ENCODE measurements at places on chromosomes 12 and 14. TPM values are rescaled to one million over a fixed set of nuclear protein-coding genes. Genes with fewer than 3 reads are reported as not detected.

The NR2C1 gene
- 26.1 TPM for total RNA-seq

The MYF5 gene
- total RNA-seq: not detected

The FGF23 gene
- total RNA-seq: not detected

The APOF gene
- not detected for total RNA-seq

The KRT83 gene
- total RNA-seq: not detected

The KLRB1 gene
- total RNA-seq: 0.15 TPM

The IL31 gene
- 5.5 TPM for total RNA-seq

The ANO6 gene
- total RNA-seq: 21.7 TPM

DNA sequence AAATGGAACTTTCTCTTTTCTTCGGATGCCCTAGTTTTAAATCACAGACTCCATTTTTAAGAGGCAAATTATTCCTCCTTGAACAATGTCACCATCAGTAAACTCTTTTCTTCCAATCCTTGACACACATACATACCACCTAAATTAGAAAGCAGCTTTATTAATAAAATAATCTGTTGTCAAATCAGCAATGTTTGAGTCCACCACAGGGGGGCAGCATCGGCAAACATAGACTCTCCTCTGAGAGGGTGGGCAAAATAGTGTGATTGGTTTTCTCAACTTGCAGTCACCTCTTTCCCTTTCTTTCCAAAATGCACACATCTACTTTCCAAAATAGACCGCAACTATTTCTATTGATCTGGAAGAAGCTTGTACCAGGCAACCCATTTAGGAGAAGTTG is 438.4 kb upstream of the OR4E1 start:
- peak overlapping the region; percentile 72 for H3K4me3 ChIP-seq
- no peaks in the 10 kb centered on the region for H3K36me3 ChIP-seq
- H3K4me1 ChIP-seq: peaks cover 32% of the 10 kb centered on the region
- H3K27ac ChIP-seq: peak overlapping the region; percentile 18
- DNase-seq: no peak

- no peak for DNase-seq
- no peak overlapping the region for H3K27ac ChIP-seq
- H3K36me3 ChIP-seq: no peaks in the 10 kb centered on the region
- peaks cover 1% of the 10 kb centered on the region for H3K27me3 ChIP-seq
Measured at GRCh38 chr14:59776468-59776867, 94.1 kb downstream of the RTN1 start.

DNA sequence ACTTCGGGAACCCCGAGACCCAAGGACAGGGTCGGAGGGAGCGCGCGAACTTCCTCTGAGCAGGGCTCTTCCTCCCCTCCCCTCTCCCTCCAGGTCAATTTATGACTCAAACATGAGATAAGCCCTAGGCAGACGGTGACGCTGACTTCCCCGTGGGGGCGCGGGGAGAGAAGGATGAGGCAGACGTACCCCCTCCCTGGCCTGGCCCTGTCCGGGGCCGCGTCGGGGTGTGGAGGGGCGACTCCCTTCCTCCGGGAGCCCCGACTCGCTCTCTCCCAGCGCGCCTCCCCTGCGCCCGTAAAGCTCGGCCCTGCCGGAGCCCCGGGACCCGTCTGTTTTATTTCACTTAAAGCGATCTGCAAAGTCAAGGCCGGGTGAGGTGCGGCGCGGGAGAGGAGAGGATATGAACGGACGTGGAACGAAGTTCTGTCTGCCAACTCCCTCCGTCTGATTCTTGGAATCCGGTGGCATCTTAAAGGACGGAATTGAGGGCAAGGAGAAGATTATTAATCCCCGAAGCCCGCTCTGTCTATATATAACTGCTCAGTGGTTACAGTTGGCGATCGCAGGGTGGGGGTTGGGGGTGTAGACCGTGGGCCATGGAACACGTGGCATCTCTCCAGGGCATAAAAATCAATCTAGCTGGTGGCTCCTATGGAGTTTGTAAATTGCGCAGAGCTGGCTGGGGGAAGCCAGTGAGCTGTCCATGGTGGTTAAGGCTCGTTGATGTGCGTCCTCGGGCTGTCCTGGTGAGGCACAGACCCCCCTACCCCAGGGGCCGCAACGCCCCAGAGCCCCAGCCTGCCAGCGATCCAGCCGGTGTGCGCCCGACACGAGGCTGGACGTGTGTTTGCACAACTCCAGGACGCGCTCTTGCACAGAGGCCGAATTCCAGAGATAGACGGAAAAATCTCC is 2.9 kb upstream of the PTHLH start:
- peaks cover 3% of the 10 kb centered on the region for H3K36me3 ChIP-seq
- peaks cover 7% of the 10 kb centered on the region for H3K4me1 ChIP-seq
- no peak overlapping the region for H3K4me3 ChIP-seq
- DNase-seq: no peak
- peaks cover 85% of the 10 kb centered on the region for H3K27me3 ChIP-seq

- peaks cover 2% of the 10 kb centered on the region for H3K36me3 ChIP-seq
- peaks cover 17% of the 10 kb centered on the region for H3K27me3 ChIP-seq
- no peak overlapping the region for H3K27ac ChIP-seq
- H3K4me3 ChIP-seq: no peak overlapping the region
- no peak for DNase-seq
Measured at GRCh38 chr14:64761441-64762043, 57.3 kb downstream of the PLEKHG3 start.

GRCh38 chr12:116818341-116818856 is 62.8 kb downstream of the HRK start:
- peaks cover 21% of the 10 kb centered on the region for H3K4me1 ChIP-seq
- no peaks in the 10 kb centered on the region for H3K36me3 ChIP-seq
- peak; percentile 7 for DNase-seq
- peaks cover 4% of the 10 kb centered on the region for H3K27me3 ChIP-seq
- peak overlapping the region; percentile 85 for H3K27ac ChIP-seq

- H3K27ac ChIP-seq: peak overlapping the region; percentile 75
- H3K27me3 ChIP-seq: no peaks in the 10 kb centered on the region
- no peak for DNase-seq
- peaks cover 36% of the 10 kb centered on the region for H3K4me1 ChIP-seq
Measured at GRCh38 chr14:104693482-104694431, 4.3 kb downstream of the INF2 start.

DNA sequence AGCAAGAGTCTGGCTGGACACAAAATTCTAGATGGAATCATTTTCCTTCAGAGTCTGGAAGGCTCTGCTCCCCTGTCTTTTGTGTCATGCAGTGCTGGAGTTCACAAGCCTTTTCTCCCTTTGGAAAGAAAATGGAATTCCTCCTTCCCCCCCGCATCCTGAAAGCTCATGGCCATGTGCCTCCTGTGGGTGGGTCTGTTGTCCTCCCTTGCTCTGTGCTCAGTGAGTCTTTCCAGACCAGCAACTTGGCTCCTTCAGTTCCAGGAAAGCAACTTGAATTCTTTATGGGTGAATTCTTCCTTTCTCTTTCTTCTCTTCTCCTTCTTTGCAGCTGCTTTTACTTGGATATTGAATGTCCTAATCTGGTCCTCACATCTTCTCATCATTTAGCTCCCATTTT is 70.2 kb downstream of the TUNAR start:
- no peak for DNase-seq
- no peak overlapping the region for H3K27ac ChIP-seq
- no peaks in the 10 kb centered on the region for H3K36me3 ChIP-seq
- H3K27me3 ChIP-seq: no peaks in the 10 kb centered on the region

GRCh38 chr12:46150735-46151134 is 118.1 kb downstream of the SLC38A1 start:
- H3K27me3 ChIP-seq: peaks cover 16% of the 10 kb centered on the region
- no peak for DNase-seq
- no peak overlapping the region for H3K27ac ChIP-seq
- H3K4me1 ChIP-seq: no peaks in the 10 kb centered on the region
- H3K36me3 ChIP-seq: no peaks in the 10 kb centered on the region

DNA sequence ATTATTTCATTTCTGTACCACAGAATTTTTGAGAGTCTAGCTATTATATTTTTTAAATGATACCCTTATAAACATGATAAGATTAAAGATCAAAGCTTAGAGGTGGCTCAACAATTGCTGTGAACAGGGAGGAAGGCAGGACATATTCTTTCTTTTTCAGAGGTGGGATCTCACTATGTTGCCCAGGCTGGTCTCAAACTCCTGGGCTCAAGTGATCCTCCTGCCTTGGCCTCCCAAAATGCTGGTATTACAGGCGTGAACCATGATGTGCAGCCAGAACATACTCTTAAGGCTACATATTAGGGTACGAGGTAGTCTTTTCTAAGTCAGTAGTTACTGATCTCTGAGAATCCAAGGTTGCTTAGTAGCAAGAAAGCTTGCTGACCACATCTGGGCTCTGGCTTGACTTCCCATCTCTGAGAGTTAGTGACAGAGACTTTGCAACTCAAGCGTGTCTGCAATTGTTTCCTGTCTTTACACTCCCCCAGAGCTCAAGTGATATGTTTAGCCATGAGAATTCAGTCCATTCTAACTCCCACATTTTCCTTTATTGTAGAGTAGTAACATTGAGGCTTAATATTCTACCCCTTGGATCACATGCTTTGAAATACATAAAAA is 8.6 kb downstream of the RAB5B start:
- H3K27ac ChIP-seq: no peak overlapping the region
- H3K27me3 ChIP-seq: no peaks in the 10 kb centered on the region
- peaks cover 6% of the 10 kb centered on the region for H3K4me1 ChIP-seq
- H3K4me3 ChIP-seq: no peak overlapping the region
- no peak for DNase-seq

GRCh38 chr14:84492685-84493084 is 1037.3 kb upstream of the FLRT2 start:
- H3K36me3 ChIP-seq: no peaks in the 10 kb centered on the region
- no peak overlapping the region for H3K27ac ChIP-seq
- H3K27me3 ChIP-seq: no peaks in the 10 kb centered on the region
- H3K4me3 ChIP-seq: no peak overlapping the region
- no peaks in the 10 kb centered on the region for H3K4me1 ChIP-seq

DNA sequence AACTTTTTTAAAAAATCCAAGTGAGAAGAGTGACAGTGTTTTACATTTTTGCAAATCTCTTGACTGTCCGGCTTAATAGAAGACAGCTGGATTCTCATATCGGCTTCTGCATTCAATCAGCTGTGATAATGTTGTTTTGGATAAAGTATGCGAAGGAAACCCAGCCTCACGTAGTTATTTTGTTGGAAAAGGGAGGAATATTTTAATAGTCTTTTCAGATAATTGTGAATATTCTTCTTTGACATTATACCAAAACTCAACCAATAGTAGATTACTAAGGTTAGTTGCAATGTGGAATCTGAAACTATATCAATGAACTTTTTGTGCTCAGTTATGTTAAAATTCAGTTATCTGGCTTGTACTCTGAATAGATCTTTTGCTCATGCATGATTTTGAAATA is 276.5 kb downstream of the ZFP36L1 start:
- H3K36me3 ChIP-seq: no peaks in the 10 kb centered on the region
- H3K4me3 ChIP-seq: no peak overlapping the region
- peaks cover 12% of the 10 kb centered on the region for H3K4me1 ChIP-seq
- no peak for DNase-seq
- H3K27me3 ChIP-seq: no peaks in the 10 kb centered on the region

GRCh38 chr14:28412077-28412476 is 354.5 kb upstream of the FOXG1 start:
- H3K27ac ChIP-seq: no peak overlapping the region
- no peak for DNase-seq
- H3K36me3 ChIP-seq: no peaks in the 10 kb centered on the region
- H3K27me3 ChIP-seq: no peaks in the 10 kb centered on the region

- H3K27me3 ChIP-seq: no peaks in the 10 kb centered on the region
- H3K4me1 ChIP-seq: no peaks in the 10 kb centered on the region
- no peak for DNase-seq
- H3K27ac ChIP-seq: no peak overlapping the region
Measured at GRCh38 chr14:79011091-79011919, 841.1 kb downstream of the NRXN3 start.

DNA sequence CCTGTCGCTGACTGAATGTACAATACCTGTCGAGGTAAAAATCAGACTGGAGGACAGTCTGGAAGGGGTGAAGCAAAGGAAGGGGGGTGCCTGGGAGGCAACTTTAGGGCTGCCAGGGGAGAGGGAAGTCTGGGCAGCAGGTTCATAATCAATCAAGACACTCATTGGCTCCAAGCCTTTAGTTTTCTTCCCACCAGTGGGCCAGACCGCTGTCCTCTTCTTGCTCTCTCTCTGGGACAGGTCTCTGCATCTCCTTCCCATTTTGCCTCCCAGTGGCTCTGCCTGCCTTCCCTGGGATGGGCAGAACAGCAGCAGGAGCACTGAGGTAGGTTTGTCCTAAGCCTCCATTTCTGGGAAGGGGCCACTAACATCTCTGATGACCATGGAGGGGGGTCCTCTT is 206.5 kb downstream of the TTC8 start:
- no peaks in the 10 kb centered on the region for H3K36me3 ChIP-seq
- no peak for DNase-seq
- no peak overlapping the region for H3K27ac ChIP-seq

- no peak overlapping the region for H3K27ac ChIP-seq
- no peak overlapping the region for H3K4me3 ChIP-seq
- H3K27me3 ChIP-seq: no peaks in the 10 kb centered on the region
- no peaks in the 10 kb centered on the region for H3K4me1 ChIP-seq
Measured at GRCh38 chr12:119699199-119699760, 31.3 kb downstream of the PRKAB1 start.

DNA sequence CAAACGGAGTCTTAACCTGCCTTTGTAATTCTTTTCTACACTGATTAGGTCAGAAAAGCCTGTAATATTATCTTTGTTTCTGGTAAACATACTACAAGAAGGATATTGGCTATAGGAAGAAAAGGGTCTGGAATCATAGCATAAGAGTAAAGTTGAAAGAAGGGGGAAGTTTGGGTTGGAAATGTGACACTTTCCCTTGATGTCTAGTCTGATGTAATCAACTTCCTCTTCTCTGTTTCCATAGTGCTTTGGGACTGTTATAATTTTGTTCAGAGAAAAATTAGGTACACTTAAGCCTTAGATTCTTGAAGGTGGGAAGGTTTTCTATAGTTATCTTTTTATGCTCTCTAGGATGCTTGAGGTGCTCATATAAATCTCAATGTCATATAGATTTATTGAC is 322.2 kb downstream of the AEBP2 start:
- no peak overlapping the region for H3K4me3 ChIP-seq
- no peaks in the 10 kb centered on the region for H3K27me3 ChIP-seq
- H3K27ac ChIP-seq: no peak overlapping the region
- no peak for DNase-seq

GRCh38 chr12:88854260-88854659 is 274.0 kb upstream of the KITLG start:
- no peaks in the 10 kb centered on the region for H3K4me1 ChIP-seq
- DNase-seq: no peak
- no peaks in the 10 kb centered on the region for H3K27me3 ChIP-seq
- H3K4me3 ChIP-seq: no peak overlapping the region

- H3K4me3 ChIP-seq: no peak overlapping the region
- H3K27ac ChIP-seq: no peak overlapping the region
- H3K36me3 ChIP-seq: peaks cover 26% of the 10 kb centered on the region
- no peak for DNase-seq
- H3K27me3 ChIP-seq: no peaks in the 10 kb centered on the region
- peaks cover 24% of the 10 kb centered on the region for H3K4me1 ChIP-seq
Measured at GRCh38 chr14:102873546-102874061, 48.9 kb upstream of the AMN start.

DNA sequence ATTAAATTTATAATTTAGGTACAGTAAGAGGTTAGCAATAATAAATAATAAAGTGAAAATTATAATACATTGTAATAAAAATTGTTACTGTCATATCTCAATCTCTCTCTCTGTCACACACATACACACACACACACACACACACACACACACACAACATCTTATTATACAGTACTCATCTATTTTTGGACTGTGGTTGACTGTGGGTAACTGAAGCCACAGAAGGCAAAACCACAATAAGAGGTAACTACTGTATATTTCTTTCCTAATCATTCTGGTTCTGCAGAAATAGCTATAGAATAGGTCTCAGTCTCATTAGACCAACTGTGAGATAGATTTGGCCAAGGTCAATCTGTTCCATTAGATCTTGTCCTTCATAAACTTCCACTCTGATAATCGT is 33.1 kb upstream of the PTPRO start:
- no peak overlapping the region for H3K4me3 ChIP-seq
- no peak for DNase-seq
- no peaks in the 10 kb centered on the region for H3K36me3 ChIP-seq
- no peaks in the 10 kb centered on the region for H3K4me1 ChIP-seq
